ENCODE measurements at places on chromosomes 2 and 18. TPM values are rescaled to one million over a fixed set of nuclear protein-coding genes. Genes with fewer than 3 reads are reported as not detected.

GRCh38 chr2:221775096-221775495 is 203.0 kb upstream of the EPHA4 start:
- no peak for DNase-seq

GRCh38 chr2:231228974-231229529 is 30.6 kb downstream of the ARMC9 start:
- DNase-seq = no peak

DNA sequence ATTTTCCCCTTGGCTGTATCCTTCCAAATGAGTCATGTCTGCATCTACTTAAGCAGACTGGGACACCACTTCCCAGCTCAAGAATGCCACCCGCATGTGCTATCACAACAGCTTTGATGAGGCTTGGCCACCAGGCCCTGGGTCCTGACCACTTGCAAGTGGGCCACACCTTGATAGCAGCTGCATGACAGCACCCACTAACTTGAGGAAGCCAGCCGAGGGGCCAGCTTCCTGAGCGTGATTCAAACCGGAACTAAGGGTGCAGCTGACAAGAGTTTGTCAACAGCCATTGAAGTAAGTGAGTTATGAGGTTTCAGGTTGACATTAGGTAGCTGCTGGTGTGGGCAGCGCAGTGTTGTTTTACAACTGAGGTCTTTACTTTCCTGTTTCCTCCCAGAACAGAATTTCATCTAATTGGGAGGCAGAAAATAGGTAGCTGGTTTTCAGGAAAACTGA is 54.4 kb downstream of the EPHA4 start:
- DNase-seq = no peak

DNA sequence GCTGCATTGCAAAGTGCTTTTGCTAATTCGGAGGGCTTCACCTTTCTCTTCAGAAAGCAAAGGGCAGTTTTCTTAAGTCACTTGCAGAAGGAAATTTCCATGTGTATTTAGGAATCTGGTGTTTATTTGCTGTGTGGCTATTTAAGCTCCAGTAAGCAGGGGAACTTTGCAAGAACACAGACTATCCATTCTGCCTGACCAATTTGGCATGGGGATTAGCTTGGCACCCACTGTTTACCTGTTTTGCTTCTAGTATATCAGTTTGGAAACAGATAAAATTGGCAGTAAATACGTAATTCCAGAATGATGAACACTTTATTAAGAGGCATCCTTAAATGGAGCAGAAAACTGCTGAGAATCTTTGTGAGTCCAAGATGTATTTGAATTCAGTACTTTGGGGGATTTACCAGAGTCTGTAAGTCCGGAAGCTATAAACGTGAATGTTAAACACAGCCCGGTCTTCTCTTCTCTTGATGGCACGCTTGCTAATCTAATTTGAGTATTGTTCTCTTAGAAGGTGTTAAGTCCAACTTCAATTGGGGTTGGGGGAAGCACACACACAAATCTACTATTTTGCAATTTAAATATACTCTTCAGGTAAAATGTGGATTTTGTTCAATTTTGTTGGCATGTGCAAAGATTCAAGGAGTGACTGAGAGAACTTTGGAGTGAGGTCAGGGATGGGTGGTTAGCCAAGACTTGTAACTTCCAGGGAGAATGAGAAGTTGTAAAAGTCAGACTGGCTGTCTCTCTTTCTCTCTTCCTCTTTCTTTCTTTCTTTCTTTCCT is 650 bp downstream of the ACKR3 start:
- no peak for DNase-seq

DNA sequence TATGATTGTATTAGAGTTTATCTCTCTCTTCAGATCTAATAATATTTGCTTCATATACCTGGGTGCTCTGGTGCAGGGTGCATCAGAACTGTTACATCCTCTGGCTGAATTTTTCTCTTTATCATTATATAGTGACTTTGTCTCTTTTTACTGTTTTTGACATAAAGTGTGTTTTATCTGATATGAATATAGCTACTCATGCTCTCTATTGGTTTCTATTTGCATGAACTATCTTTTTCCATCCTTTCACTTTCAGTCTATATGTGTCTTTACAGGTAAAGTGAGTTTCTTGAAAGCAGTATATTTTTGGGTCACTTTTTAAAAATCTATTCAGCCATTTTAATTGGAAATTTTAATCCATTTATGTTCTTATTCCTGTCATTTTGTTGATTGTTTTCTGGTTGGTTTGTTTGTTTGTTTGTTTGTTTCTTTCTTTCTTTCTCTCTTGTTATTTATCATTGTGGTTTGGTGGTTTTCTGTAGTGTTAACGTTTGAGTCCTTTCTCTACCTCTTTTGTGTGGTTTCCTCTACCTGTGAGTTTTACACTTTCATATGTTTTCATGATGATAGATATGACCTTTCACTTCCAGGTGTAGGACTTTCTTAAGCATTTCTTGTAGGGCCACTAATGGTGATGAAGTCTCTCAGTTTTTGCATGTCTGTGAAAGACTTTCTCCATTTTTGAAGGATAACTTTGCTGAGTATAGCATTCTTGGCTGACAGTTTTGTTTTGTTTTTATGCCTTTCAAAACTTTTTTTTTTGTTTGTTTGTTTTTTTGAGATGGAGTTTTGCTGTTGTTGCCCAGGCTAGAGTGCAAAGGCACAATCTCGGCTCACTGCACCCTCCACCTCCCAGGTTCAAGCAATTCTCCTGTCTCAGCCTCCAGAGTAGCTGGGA is 54.9 kb downstream of the CCNT2 start:
- no peak for DNase-seq

- no peak for DNase-seq
These were observed 5.7 kb downstream of the ANTXR1 start for GRCh38 chr2:69018678-69019095.

DNA sequence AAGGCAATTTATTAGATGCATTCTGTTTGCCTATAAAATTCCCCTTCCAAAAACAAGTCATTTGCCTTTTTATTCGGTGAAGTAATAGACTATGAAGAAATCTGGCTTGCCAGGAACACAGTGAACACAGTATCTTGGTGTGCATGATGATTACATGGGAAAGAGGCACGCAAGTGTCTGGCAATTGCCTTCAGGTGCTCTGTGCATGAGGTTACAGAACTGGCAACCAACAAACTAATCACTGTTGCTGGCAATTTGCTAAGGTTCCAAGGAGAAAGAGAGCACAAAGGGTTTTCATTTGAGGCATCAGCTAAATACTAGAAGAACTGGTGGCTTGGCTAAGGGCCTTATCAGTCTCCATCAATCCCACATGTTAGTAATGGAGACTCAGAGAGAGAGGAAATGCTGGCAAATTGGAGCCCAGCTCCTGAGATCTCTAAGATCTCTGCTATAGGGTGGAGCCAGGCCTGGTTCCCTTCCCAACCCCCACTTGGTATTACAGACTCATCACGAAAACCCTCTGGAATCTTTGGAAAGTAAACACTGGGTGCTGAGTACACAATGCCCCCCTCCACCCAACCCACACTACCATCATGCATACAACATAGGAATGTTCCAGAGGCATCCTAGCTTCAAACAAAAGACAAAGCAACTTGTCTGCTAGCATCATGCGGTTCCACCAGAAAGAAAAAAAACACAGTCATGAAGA is 10.4 kb downstream of the RNF152 start:
- DNase-seq = no peak

DNA sequence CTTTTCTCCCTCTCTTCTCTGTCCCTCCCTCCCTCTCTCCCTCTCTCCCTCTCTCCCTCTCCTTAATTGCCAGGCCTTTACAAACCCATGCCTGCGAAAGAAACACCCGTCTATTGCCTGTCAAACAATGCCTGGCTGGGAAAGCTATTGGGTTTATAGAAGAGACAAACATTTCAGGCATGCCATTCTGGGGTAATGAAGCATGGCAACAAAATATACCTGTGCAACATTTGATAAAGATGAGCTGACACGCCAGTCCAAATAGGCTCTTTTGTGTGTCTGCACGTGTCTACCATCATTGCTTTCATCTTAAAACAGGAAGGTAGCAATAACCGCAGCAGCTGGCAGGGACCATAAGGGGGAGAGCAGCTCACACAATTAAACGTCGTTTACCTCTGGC is 282.1 kb downstream of the ZNF516 start:
- DNase-seq = no peak

Gene FAM124B
- 50.3 TPM for total RNA-seq

Gene UGT1A3
- not detected for total RNA-seq

- DNase-seq = no peak
These were observed 996.2 kb upstream of the FANCL start for GRCh38 chr2:59237311-59237710.

- no peak for DNase-seq
These were observed 136.0 kb downstream of the CTIF start for GRCh38 chr18:48674758-48675351.

Measured in glomerular endothelial cell (primary cell).